ENCODE measurements at places on chromosomes 6 and 20.

DNA sequence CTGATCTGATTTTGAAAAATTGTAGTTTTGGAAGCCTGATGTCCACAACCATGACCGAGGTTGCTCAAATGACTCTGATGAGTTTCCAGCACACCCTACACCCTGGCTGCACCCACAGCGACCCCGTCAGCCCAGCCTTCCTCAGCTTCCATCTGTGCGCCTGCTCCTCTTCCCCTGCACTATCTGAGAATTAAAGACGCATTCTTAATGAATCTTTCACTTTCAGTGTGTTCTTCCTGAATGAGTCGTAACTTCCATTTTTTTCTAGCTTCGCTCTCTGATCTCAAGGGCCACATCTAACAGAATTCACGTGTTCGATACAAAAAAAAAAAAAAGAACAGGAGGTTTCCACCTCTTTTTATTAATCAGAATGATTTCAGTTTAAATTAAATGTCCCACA is 21.3 kb upstream of the RREB1 start:
- peak; percentile 52 for DNase-seq

DNA sequence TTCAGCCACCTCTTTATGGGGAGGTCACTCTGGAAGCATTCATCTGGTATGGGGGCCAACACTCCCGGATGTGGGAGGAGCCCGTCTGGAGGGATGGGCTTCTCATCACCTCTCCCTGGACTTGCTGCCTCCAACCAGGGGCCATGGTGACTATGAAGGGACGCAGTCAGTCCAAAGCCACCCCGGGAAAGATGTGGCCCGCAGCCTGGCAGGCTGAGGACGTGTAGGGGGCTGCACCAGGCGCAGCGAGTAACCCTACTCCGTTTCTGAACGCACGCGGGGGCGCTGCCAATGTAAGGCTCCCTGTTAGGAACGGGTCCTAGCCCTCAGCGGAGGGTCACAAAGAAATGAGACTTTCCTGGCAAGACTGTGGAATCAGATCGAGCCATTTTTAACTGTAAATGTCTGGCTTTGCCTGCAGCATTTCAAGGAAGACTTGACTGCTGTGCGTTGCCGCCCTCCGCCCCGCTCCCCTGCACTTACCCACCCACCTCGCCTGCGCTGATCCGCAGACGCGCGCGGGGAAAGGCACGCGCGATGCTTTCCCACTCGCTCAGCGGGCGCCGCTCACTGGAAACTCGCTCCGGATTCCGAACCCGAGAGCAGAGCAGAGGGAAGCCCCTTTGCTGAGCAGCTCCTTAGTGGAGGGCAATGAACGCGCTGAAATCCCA is 55.1 kb downstream of the IL20RA start:
- DNase-seq, result no peak

GRCh38 chr20:51803148-51803854 is 980 bp upstream of the SALL4 start:
- peak; percentile 51 for DNase-seq

GRCh38 chr6:113564371-113565171 is 292.6 kb upstream of the MARCKS start:
- DNase-seq, result peak; percentile 97

DNA sequence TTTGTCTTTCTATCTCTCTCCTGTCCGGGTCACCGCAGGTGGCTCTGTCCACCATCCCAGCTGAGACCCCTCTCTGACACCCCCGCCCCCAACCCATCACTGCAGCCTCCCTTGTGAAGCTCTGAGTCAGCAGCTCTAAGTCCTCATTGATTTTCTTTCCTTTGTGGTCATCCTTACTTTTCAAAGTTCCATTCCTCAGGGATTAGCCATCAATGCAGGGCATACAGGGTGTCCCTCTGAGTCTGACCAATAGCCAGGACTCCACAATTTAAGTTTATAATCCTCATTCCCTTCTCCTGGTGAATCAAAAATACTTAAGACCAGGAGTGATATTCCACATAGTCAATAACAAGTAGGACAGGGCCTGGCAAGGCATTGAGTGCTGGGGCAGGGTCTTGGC is 333.3 kb upstream of the CNR1 start:
- no peak for DNase-seq

DNA sequence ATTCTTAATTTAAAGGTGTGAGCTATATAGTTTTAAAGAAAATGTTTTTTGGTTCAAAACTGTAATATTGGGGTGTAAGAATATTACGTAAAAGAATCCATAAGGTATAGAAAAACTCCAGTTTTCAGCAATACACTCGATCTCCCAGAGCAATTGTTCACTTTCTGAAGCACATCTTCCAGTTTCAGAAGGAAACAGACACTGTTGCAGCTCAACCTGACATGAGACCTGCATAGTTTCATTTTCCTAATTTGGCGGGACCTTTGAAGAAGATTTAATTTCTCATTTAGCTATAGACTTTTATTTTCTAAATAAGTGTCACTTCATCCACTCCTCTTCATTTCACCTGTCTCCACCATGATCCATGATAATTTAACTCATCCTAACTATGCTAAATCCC is 281.5 kb downstream of the HTR1B start:
- DNase-seq, result no peak

DNA sequence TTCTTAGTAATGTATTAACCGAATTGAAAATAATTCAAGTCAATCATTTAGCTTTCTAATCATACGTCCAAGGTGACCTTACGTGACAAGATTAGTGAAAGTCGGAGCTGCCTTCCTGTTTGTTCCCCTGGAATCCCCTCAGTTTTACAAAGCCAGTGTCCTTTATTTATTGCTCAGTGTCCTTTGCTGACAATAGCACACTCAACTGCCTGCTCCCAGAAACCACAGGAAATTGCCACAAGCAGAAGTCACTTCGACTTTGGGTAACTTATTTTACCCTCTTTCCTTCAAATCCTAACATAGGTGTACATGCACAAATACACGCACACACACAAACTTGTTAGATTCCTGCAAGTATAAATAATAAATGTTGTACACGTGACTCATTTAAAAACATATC is 1167.7 kb upstream of the ADGRB3 start:
- no peak for DNase-seq

GRCh38 chr20:31564284-31564683 is 40.8 kb upstream of the ID1 start:
- DNase-seq, result no peak

All from EH (cell line).